ENCODE measurements at places on chromosomes 5 and 9.
A peak's percentile ranks its signal among the peaks of the same experiment; 100 is the strongest.

GRCh38 chr9:134783699-134784039, 96.9 kb upstream of the FCN2 start:
- no peak for DNase-seq

DNA sequence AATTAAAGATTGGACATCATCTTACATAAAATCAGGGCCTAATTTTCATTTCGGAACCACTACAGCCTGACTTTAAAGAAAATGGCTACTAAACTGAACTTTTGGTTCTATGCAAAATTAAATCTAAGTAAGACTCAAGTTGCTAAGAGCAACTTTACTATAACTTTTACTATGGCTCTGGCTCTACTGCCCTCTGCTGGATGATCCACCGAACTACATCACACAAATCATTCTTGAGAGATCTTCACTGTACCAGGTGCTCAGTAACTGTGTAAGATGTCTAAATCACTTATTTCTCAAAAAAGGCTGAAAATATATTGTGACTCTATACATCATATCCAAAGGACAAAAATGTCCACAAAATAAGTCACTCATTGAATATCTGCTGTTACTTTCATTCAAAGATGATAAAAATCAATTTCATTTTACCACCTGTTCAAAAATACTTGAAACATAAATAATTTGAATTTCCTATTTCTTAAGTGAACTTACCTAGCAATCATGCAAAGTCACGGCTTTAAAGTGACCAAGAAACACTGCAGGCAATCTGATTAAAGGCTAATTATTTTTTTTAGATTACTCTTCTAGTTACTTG, 13.5 kb downstream of the MOCS2 start:
- peak; percentile 66 for DNase-seq

DNA sequence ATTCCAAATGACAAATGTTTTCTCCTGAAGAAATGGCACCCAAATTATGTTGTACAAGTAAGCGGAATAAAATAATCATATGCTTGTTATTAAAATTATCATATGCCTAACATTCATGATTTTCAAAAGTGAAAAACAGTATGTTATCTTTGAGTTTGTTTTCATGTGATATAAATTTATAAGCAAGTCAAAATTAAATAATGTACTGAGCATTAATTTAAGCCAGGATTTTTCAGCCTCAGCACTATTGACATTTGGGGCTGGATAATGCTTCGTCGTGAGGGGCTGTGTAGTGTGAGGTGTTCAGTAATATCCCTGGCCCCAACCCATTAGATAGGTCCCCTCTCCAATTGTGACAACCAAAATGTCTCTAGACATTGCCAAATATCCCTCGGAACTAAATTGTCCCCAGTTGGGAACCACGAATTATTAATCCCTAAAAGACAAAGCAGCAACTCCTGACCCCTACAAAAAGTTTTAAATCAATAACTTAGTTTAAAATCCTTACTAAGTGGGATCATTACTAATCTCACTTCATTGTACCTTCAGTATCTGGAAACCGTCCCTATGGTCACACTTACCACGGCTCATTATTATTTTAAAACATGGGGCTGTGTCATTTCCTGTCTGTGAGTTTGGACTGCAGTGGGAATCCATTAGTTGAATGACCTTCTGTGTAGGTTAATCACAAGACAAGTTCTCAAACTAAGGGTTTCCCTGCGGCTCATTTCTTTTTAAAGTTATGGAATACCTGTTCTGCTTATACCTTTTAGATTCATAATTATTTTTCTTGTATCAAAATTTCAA, 1.3 kb upstream of the NNT start:
- no peak for DNase-seq

DNA sequence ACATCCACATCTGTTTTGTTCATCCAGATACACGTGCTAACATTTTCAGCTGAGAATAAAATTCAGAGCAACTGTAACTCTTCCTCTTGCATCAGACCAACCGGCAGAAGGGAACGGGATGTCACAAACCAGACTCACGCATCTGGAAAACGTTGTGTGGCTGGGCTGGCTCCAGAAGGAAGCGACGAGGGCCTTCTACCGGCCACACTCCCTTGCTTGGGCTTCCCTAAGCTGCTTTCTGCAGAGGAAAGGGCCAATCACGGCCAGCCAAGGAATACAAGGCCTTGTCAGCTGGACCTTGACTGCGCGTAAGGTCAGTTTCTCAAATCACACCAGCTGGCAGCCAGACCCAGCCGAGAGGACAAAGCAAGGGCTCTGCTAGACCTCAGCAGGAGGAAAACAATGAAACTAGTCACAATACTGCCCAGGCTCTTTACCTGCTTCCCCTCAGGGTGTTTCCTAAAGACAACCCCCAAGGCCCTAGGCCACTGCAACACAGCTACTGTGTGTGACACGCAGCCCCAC, 106.1 kb downstream of the THBS4 start:
- DNase-seq = no peak

DNA sequence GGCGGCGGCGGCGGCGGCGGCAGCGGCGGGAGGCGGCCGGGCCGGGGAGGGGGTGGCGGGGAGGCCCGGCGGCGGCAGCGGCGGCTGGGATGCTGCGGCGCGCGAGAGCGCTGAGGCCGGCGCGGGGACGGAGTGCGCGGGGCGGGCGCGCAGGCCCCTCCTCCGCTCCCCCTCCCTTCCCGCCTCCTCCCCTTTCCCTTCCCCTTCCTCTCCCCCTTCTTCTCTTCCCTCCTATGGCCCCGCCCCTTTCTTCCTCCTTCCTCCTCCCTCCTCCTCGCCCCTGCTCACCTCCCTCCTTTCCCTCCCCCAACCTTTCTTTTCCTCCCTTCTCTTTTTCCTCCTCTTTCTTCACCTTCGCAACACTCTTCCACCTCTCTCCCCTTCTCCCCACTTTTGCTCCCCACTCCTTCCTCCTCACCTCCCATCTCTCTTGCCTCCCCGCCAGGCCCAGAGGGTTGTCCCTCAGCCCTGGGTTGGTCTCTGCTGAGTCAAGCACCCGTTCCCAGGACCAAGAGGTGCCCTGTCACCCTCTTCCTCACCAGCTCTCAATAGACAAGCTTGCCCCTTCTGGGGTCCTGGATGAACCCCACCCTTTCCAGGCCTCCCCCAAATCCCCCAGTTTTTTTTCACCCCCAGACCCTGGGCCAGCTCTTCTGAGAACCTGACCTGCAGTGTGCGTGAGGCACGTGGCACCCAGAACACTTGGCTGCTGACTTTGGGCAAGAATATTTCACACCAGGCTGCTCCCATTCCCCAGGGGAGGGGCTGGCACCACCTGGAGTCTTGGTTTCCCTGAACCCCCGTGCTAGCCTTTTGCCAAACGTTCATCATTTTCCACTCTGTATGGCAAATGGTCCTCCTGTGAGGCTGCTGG, at the start of gene SEMA4D:
Gene SEMA4D, minus strand, starts transcription at position 136 of the 874 bp plus-strand sequence. CDS start 92,657 bp downstream, outside the sequence.
- peak; percentile 60 for DNase-seq

DNA sequence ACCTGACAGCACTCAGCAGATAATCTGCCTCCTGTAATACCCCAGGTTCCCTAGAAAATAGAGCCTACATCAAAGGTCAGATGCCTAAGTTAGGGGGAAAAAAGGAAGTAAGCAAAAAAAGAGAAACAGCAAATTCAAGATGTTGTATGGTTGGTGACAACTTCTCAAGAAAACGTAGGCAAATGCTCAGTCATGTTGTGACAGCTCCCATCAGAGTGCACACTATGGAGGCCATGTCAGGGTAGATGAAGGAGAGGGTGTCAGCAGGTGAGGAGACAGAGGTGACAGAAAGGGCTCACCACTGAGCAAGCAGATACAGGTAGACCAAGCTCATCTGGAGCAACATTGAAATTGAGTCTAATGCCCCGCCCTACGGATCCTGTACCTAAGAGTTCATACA, 356.8 kb upstream of the BRINP1 start:
- DNase-seq = no peak

DNA sequence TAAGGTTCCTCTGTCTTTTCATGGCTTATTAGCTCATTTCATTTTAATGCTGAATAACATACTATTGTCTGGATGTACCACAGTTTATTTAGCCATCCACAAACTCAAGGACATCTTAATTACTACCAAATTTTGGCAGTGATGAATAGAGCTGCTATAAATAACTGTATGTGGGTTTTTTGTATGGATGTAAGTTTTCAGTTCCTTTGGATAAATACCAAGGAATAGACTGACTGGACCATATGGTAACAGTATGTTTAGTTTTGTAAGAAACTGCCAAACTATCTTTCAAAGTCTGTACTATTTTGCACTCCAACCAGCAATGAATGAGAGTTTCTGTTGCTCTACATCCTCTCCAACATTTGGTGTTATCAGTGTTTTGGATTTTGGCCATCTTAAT, 38.7 kb downstream of the SCAMP1 start:
- no peak for DNase-seq

GRCh38 chr5:311963-312362, 9.6 kb upstream of the AHRR start:
- DNase-seq = no peak

Measured in activated CD8-positive, alpha-beta memory T cell treated with anti-CD3 and anti-CD28 coated beads, Interleukin-2, amount 50 U/mL, for 4 hours (primary cell).